ENCODE measurements at places on chromosomes 5 and 9.

GRCh38 chr9:130307667-130307943 lies 42.0 kb downstream of the HMCN2 start:
- DNase-seq: no peak

DNA sequence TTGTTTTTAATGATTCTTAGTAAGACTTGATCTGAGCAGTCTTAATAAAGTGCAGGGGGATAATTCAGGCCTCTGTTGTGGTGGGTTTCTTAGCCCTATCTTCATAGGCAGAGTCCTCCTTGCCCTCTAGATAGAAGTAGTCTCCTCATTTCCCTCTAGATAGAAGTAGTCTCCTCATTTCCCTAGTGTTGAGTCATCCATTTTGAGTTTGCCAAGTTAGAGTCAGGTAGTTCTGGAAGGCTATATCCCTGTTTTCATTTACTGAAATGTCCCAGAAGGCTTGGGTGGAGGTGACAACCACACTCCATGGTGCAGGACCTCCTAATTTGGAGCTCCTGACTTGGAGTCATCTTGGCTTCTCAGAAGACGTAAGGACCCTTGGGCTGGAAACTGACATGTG lies 384.6 kb downstream of the MLLT3 start:
- DNase-seq: no peak

DNA sequence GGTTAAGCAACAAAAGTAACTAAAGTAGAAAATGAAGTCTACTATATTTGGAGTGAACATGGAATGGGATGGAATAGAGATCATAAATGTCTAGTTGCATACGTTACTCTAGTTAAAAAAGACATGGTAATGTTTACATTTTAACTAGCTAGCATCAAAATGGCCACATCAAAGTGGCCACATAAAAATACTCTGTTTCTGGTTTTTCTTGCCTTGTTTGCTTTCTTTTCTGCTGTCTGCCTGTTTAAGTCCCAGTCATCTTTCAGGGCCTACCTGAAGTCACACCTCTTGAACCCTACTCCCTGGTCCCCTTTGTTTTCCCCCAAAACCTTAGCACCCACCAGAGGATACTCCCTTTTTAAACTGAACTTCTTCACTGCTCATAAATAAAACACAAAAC lies 6.4 kb upstream of the KIF2A start:
- no peak for DNase-seq

DNA sequence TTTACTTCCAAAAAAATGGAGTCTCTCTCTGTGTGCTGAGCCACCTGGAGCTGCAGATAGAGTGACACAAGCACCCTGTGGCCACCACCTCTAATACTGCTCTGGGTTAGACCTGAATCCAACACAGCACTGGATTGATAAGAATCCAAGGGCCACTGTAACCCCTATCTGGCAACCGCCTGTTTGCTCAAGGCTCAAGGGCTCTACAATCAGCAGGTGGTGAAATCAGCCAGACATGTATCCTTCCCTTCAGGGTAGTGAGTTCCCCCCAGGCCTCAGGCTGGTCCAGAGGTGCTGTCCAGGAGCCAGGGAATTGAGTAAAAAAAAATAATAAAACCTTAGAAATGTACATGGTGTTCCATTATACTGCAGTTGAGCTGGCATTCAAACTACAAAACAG lies 509.0 kb downstream of the KIF4B start:
- no peak for DNase-seq

GRCh38 chr9:124595743-124596142 lies 88.5 kb upstream of the NR5A1 start:
- no peak for DNase-seq

- no peak for DNase-seq
These were observed 138.1 kb upstream of the PCA3 start for GRCh38 chr9:76626141-76626540.

DNA sequence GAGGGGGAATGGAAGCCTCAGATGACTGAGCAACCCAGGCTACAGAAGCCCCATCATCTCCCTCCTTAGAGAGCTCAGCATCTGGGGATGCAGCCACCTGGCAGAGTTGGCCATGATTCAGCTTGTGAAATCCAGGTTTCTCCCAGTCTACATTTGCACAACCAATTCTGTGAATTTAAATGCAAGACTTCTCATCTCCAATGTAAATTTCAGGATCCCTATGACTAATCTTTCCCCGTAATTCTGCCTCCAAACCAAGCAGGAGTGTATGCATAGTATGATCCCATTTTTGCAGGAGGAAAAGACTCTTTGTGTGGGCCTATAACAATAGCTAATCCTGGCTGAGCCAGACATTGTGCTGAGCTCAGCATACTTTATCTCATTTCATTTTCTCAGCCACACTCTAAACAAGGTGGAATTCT lies 59.6 kb upstream of the IL17B start:
- DNase-seq: no peak

GRCh38 chr5:116944183-116944582 lies 369.6 kb upstream of the SEMA6A start:
- DNase-seq: no peak

DNA sequence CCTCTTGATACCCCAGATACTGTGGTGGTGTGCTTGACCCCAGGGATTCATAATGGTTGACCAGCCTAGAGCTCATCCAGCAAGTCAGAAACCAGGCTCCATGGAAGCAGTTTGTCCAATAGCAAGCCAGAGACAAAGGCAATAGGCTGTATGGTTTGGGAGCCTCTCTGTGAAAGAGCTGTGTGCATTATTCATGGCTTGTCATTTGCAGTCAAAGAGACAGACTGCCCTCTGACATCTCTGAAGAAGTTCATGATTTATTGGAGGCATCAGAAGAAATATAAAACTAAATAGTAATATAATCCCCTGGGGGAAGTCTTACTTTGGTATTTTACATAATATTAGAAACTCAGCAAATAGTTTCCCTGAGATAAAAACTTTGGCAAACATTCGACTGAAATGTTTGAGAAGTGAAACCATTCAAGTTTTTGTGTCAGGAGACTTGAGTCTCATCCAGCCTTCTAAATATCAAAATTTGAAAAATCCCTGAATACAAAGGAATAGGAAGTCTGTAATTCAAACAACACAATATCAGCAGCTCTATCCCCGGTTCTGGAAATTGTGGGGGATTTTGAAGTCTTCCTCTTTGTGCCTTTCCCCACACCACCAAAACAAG lies 250.3 kb downstream of the ZSWIM6 start:
- DNase-seq: no peak

DNA sequence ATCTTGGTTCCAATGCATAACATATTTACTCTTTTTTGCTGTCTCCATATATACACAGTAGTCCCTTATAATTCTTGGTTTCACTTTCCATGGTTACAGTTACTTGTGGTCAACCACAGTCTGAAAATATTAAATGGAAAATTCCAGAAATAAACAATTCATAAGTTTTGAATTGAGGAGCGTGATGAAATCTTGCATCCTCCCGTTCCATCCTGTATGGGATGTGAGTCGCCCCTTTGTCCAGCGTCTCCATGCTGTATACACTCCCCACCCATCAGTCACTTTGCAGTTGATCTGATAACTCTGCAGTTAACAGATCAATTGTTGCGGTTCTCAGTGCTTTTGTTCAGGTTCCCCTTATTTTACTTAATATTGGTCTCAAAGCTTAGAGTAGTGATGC lies 11.5 kb upstream of the FAF2 start:
- no peak for DNase-seq

DNA sequence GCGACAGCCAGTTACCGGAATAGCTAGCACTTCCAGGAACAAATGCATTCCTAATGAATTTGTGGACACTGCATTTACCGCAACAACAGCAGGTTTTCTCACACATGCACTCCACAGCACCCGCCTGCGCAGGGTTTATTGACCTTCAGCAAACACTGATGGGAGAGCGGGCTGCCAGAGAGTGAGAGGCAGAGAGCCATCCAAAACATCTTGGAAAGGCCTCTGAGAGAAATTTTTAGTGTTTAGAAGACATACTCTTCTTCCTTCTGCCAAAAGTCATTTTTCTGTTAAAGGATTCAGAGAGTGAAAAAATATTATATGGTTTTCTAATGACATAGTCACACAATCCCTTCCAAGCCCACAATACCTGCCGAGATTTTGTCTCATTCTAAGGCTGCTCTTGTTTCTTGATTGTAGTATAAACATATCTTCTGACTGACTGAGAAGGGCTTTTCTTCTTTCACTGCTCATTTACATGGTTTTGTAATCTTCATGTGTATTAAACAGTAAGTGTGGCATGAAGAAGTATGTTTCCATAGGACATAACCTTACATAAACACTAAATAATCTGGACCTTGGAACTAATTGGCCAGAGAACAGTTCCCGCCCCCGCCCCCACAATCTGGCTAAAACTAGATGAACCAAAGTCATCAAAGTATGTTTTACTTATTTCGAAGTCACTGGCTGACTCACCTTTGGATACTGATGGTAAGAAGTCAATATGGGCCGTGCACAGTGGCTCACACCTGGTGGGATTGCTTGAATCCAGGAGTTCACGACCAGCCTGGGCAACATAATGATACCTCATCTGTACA lies 432.5 kb upstream of the MEF2C start:
- no peak for DNase-seq

DNA sequence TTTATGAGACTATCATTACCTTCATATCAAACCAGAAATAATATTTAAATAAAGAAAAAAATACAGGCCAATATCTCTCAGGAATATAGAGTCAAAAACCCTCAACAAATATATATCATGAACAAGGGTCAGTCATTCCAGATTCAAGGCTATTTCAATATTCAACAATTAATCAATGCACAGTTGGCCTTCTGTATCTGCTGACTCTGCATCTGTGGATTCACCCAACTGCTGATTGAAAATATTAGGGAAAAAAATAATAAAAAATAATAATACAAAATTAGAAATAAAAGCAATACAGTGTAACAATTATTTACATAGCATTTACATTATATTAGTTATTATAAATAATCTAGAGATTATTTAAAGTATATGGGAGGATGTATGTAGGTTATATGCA lies 1114.0 kb downstream of the CDH12 start:
- no peak for DNase-seq

DNA sequence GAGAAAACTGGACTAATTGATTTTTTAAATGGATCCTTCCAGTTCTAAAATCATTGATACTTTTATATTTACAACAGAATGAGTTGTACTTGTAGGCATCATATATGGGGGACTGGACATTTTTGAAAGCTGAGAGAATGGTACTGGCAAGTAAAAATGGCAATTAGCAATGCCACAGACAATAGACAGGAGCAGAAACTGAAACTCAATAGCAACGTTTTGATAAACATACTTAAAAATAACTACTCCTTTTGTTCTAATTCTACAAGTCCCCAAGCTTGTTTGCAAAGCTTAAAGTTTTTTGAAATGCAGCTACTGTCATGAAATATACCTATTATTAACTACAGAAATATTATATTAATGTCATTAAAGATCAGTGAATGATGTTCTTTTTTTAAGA lies 52.8 kb upstream of the FBXL7 start:
- no peak for DNase-seq

DNA sequence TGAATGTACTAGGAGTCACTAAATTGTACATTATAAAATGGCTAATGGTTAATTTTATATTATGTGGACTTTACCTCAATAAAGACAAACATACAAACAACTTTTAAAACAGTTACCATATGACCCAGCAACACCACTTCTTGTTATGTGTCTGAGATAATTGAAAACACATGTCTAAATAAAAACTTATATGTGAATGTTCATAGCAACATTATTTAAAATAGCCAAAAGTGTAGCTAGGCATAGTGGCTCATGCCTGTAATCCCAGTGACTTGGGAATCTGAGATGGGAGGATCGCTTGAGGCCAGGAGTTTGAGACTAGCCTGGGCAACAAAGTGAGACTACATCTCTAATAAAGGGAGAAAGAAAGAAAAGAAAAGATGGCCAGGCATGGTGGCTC lies 22.9 kb downstream of the SLC35A4 start:
- DNase-seq: no peak

DNA sequence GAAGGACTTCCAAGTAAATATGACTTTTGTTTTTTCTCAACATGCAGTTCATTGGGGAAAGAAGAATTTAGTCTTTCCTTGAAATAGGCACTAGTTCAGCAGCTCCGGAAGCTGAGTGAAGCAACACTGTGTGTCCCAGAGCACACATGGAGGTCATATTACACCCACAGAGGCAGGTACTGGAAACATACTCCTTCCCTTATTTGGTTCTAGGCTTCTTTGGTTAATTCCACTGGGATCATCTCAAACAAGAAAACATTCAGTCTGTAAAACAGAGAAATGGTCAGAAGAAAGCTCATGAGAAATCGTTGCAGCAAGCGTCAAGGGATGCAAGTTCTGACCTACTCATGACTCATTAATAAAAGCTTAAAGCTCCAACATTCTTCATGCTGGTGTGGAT lies 175.1 kb upstream of the PCSK5 start:
- DNase-seq: no peak

- DNase-seq: no peak
These were observed 63.7 kb upstream of the PPP2CA start for GRCh38 chr5:134289509-134290113.

GRCh38 chr5:77209495-77210090 lies 887 bp upstream of the PDE8B start:
- DNase-seq: no peak

GRCh38 chr9:72857624-72857996 lies 95.2 kb downstream of the ALDH1A1 start:
- DNase-seq: no peak

GRCh38 chr5:43312699-43313034 lies 545 bp downstream of the HMGCS1 start:
- DNase-seq: no peak

GRCh38 chr5:166436872-166437271 lies 1854.6 kb upstream of the WWC1 start:
- DNase-seq: no peak

DNA sequence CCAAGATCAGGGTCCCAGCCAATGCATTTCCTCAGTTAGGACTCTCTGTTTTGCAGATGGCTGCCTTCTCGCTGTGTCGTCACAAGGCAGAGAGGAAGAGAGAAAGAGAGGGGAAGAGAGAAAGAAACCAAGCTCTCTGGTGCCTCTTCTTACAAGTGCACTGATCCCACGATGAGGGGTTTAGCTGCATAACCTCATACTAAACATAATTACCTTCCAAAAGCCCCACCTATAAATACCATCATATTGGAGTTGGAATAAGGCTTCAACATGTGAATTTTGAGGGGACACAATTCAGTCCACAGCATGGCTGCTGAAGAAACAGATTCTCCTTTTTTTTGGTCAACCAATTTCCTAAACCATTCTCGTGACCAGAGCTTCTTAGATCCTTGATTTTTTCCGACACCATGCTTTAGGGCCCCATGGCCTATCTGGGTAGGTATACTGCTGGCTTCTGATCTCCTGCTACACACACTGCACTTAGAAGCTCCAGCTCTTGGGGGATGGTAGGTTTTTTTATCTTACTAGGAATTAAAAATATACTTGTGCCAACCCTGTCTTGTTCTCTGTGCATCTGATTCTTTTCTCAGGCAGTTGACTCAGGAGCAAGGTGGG lies 5.1 kb downstream of the CAMK4 start:
- no peak for DNase-seq

GRCh38 chr5:55864606-55865541 lies 13.7 kb downstream of the IL31RA start:
- no peak for DNase-seq

GRCh38 chr5:67542479-67542878 lies 345.9 kb upstream of the CD180 start:
- no peak for DNase-seq

- no peak for DNase-seq
These were observed 203.4 kb downstream of the MCTP1 start for GRCh38 chr5:95081500-95081960.

- no peak for DNase-seq
These were observed 111.4 kb upstream of the SLC1A3 start for GRCh38 chr5:36494841-36495601.
